Glomerular endothelial cell (primary cell): ENCODE measurements at places on chromosomes 4 and X. TPM values are rescaled to one million over a fixed set of nuclear protein-coding genes. Genes with fewer than 3 reads are reported as not detected.

The MXRA5 gene
- total RNA-seq = 0.44 and 0.93 TPM in 2 replicates

The DCAF16 gene
- total RNA-seq = 12.1 and 26.0 TPM in 2 replicates

The MAGEC3 gene
- total RNA-seq = not detected in 2 replicates

The TMSB15A gene
- total RNA-seq = 0.44 and 3.6 TPM in 2 replicates

The GLRB gene
- total RNA-seq = 0.53 and 2.6 TPM in 2 replicates
